ENCODE measurements at places on chromosomes 3 and 15.

GRCh38 chr15:67201136-67201535 lies 53.3 kb downstream of the AAGAB start:
- no peak for DNase-seq

DNA sequence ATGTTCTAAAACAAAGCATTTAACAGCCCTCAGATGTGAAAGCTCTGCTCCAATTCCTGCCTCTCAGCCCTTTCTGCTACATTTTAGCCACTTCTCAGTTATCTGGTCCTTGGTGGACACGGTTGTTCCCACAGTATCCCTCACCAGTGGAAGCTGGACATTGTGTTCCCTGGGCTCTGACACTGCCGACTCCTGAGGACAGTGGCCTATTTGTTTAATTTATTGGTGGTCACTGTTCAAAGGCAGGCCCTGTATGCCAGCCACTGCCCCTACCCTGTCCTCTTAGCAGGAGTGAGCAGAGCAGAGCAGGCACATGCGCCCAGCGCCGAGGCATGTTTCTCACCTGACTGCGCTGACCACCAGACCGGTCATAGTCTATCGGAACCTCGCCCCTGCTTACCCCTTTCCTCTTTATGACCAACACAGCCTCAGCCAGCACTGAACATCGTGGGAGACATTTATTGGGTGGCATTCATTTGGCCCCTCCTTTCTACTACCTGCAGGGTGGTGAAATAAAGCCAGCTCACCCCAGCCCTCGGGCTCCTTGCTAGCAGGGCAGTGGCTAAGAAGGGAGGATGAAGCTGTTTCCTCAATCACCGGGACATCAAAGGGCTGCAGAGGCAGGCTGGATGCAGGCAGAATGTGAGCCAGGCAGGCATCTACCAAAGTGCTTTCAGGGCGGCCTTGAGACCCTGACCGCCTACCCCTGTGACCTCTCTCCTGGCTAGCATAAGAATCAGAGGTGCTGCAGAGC lies 54.3 kb upstream of the HACD2 start:
- no peak for DNase-seq

DNA sequence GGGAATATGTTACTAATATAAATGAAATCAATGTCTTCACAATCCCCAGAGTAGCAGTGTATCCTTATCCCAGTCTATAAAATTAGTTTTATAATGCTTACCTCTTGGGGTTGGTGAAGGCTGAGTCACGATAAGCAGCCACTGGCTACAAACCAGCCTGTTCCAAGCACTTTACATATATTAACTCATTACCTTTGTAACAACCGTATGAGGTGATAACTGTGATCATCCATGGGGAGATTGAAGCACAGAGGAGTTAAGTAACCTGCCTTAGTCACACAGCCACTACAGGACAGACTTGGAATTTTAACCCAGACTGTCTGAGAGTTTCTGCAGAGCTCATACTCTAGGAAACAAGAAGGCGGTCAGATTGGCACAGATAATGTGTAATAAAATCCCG lies 43.3 kb upstream of the MITF start:
- DNase-seq = no peak

- no peak for DNase-seq
Observed at GRCh38 chr15:39704689-39705088, 78.0 kb downstream of the FSIP1 start.

- no peak for DNase-seq
Observed at GRCh38 chr15:99932676-99933402, 199.6 kb upstream of the LYSMD4 start.
